ENCODE measurements at places on chromosomes 1 and 21.
A peak's percentile ranks its signal among the peaks of the same experiment; 100 is the strongest.

GRCh38 chr21:39332175-39332574 lies 16.7 kb downstream of the HMGN1 start:
- no peak for DNase-seq

- peak; percentile 51 for DNase-seq
These were observed 51.9 kb upstream of the ZNF326 start for GRCh38 chr1:89942825-89943658.

DNA sequence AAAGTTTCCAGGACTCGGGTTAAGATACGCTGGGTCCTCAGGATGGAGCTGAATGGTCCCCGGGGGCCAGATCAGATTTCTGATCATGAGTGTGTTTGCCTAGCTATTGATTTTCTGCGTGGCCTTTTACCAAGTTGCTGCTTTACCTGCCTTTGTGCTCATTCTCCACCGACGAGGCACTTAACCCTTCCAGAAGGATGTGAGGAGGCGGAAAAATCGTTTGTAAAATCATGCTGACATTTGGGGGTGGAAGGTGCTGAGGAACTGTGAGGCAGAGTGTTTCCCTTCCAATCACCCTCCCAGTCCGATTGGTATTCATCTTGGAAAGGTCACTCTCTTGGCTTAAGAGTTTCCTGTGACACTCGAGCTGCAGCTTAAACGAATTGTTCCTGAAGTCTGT lies 337.1 kb upstream of the KAZN start:
- no peak for DNase-seq

- peak; percentile 42 for DNase-seq
These were observed 296.7 kb upstream of the PTBP2 start for GRCh38 chr1:96424877-96425276.

GRCh38 chr1:109263597-109264378 lies 14.4 kb downstream of the CELSR2 start:
- peak; percentile 90 for DNase-seq

GRCh38 chr1:203041351-203041932 lies 15.2 kb downstream of the PPFIA4 start:
- DNase-seq, result no peak

DNA sequence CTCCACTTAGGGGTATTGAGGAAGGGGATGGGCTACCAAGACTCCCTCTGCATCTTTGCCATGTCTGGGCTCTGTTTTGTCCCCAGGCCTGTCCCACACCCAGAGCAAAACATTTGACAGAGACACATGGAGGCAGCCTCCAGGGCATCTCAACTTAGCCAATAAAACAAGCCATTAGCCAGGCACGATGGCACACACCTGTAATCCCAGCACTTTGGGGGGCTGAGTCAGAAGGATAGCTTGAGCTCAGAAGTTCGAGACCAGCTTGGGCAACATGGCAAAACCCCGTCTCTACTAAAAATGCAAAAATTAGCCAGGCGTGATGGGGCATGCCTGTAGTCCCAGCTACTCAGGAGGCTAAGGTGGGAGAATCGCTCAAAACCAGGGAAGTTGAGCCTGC lies 120.3 kb upstream of the IPO9 start:
- DNase-seq, result no peak

- no peak for DNase-seq
These were observed 8.4 kb downstream of the SPOCD1 start for GRCh38 chr1:31807273-31808048.

DNA sequence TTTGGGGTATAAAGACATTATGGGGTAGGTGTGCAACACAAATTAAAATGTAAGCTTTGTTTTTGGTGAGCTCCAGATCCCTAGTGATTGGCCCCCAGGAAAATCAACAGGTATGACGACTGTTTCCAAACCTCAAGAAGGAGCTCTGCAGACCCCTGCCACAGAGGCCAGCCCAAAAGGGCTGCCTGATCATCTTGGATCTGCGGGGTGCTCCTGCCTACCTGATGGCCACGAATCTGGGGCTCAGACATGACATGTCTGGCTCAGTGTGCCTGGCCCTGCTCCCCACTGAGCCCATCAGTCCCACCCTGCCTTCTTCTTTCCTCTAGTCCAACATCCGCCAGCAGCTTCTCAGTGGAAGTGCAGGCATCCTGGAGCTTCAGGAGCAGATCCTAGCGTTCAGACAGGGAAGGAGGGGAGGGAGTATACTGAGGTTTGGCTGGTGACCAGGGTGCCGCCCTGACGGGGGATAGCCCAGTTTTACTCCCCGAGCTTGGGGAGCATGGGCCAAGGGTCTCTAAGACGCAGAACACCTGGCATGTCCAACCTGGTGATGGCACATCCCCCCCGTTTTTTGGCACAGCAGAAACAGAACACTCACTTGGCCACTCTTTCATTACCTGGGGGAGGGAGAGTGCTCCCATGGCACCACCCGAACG lies 31.8 kb downstream of the ZNF496 start:
- DNase-seq, result no peak

GRCh38 chr1:41462680-41463004 lies 21.8 kb downstream of the EDN2 start:
- DNase-seq, result no peak

GRCh38 chr1:104794035-104794434 lies 1044.3 kb downstream of the AMY1C start:
- no peak for DNase-seq

DNA sequence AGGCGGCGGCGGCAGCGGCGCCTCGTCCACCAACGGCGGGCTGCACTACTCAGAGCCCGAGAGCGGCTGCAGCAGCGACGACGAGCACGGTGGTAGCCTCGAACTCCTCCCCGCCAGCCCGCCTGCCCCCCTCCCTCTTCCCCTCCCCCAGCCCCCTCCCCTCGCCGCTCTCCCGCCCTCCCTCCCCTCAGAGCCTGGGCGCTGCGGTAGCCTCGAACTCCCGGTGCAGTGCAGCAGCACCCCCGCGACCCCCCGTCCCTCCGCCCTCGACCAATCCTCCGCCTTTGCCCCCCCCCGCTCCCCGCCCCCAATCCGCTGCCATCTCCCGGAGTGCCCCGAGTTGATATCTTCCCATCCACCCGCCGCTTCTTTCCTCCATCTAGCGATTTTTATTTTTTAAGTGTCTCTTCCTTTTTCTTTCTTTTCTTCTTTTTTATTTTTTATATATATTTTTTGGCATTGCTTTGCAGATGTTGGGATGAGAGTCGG lies 516 bp downstream of the RCOR3 start:
- DNase-seq, result peak; percentile 73

- DNase-seq, result no peak
These were observed 123.0 kb downstream of the TIAM1 start for GRCh38 chr21:31221043-31221442.

GRCh38 chr1:36748466-36748865 lies 265.8 kb upstream of the CSF3R start:
- no peak for DNase-seq

- DNase-seq, result peak; percentile 7
These were observed 534.5 kb downstream of the PTPRC start for GRCh38 chr1:199173356-199173755.

- no peak for DNase-seq
These were observed 33.3 kb upstream of the PIGC start for GRCh38 chr1:172477216-172477615.

DNA sequence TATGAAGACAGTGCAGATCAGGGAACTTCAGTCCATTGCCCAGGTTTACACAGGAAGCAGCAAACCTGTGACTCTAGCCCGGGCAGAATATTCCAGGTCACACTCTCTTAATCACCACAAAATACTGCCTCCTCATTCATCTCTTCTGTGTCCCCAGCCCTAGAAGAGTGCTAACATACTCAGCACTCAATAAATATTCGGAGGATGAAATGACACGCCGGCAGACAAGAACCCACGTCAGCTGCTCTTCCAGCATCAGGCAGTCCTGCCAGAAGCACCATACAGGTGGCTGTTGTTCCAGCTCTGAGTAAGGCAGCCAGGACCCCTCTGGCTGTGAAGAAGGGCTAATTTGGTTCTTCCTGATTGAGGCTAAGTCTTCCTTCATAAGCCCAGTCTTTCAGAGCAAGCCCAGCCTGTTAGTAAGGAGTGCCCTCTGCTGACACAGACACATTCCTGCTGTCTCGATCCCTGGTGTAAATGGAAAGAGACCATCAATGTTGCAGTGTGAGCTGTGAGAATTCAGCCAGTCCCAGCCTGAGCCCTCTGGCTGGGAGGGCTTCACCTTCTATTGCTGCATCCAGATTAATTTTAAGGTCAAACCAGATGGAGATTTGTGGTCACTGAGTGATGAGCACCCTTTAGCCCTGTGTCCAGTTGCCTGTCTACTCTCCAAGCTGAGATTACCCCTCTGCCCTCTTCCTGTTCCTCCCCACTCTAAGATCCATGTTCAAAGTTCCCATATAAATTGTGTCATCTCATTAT lies 45.0 kb upstream of the KIRREL1 start:
- peak; percentile 38 for DNase-seq

GRCh38 chr1:145994391-145995120 lies 1.8 kb downstream of the TXNIP start:
- no peak for DNase-seq

DNA sequence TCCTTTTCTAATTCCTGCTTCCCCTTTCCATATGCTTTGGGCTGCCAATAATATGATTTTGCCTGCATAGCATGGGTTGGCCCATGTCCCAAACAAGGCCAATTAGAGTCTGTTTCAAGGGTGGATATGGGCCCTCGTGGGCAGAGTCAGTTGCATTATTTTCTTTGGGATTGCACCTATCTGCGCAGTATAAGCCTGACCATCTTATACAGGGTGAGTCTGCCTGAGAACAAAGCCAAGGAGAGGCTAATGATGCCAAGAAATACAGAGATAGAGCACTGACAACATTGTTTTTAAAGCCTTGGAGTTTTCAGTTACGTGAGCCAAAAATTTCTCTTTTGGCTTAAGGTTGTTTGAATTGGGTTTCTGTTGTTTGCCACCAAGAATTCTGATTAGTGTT lies 18.6 kb downstream of the OVAAL start:
- no peak for DNase-seq

DNA sequence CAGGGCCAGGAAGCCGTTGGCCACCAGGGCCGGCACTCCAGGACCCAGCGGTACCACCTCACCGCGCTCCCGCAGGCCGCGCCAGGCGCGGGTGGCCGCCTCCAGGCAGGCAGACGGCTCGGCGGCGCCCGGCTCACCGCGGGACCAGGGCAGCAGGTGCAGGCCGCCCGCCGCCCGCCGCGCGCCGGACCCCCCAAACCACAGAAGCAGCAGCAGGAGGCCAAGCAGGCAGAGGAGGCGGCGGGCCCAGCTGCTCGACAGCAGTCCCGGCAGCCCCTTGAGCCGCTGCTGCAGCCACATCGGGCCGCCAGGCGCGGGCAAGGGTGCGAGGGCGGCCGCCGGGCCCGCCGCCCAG lies 312 bp downstream of the KIAA2013 start:
- no peak for DNase-seq

GRCh38 chr1:116228511-116228910 lies 117.3 kb downstream of the MAB21L3 start:
- DNase-seq, result no peak

DNA sequence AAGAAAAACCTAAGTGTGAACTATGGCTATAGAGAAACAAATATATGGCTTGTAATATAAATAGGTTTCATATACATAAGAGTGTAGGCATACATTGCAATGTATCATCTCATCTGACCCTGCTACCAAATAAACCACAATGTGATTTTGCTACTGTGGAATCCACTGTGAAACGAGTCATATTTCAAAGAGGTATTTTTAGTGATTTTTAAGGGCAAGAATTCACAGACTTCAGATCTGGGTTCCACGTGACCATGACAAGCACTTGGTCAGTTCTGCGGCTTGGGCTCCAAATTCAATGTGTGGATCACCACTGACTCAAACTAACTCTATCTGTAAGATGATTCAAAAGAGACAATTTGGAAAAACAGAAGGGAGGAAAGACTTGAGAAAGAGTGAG lies 147.0 kb upstream of the ERG start:
- peak; percentile 82 for DNase-seq

- DNase-seq, result no peak
These were observed 1.1 kb downstream of the CD84 start for GRCh38 chr1:160578175-160578524.

- no peak for DNase-seq
These were observed 420.1 kb downstream of the DPYD start for GRCh38 chr1:97500760-97501159.

DNA sequence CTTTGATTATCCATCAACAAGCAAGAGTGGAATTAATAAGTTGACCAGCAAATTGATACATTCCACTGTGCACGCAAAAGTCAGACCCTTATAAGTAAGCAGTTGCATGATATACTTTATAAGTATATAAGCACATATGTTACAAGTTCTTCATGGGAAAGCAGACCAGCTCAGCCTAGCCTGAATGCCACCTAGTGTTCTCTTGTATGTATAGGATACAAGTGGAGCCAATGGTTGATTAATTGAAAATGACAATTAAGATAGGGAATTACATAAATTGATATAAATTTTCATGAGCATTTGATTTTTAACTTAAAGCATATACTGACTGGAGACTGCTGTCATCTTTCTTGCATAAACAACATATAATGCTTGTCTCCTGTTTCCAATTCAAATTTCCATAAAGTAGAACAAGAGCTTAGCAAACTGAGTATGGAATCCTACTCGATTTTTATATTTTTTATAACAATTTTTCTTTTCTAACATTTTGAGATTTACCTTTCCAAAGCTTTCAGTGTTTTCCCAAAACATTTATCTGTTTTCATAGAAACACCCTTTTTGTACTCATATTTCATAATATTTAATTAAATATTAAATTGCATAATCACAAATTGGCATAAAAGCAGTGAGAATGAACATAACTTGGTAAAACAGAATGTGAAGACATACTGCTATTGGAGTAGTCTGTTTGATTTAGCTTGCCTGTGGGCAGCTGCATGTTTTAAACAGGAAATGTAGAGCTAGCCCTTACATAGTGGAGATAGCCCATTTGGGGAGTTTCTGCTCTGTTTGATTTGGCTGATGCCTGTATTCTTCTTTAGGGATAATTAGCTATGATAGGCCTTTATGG lies 62.8 kb downstream of the MAGI3 start:
- peak; percentile 20 for DNase-seq

DNA sequence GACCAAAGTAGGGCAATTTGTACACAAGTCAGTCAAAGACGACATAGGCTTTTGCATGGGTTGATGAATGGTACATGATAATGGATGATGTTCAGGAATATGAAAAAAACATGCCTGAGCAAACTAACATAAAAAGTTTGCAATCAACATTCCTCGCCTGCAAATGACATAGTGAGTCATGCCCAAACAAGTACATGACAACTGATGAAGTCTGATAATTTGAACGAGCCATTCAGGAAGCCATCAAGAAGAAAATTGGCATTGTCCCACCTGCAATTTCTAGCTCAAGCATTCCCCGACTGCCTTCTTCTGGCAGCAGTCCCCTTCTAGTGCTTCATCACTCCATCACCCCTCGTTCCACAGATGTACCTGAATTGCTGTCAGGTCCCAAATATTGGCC lies 118.4 kb upstream of the NR5A2 start:
- no peak for DNase-seq

- no peak for DNase-seq
These were observed 23.7 kb downstream of the ELAVL4 start for GRCh38 chr1:50132347-50132894.

- no peak for DNase-seq
These were observed 43.1 kb downstream of the SCP2 start for GRCh38 chr1:52970149-52970548.

- no peak for DNase-seq
These were observed 34.1 kb upstream of the COL11A1 start for GRCh38 chr1:103142461-103142860.

GRCh38 chr21:35933466-35933865 lies 126.9 kb downstream of the SETD4 start:
- peak; percentile 82 for DNase-seq

GRCh38 chr1:39711104-39711965 lies 20.1 kb upstream of the HPCAL4 start:
- DNase-seq, result no peak

Measured in GM03348 (cell line).